ENCODE measurements at places on chromosomes 11 and 22.
A peak's percentile ranks its signal among the peaks of the same experiment; 100 is the strongest.

DNA sequence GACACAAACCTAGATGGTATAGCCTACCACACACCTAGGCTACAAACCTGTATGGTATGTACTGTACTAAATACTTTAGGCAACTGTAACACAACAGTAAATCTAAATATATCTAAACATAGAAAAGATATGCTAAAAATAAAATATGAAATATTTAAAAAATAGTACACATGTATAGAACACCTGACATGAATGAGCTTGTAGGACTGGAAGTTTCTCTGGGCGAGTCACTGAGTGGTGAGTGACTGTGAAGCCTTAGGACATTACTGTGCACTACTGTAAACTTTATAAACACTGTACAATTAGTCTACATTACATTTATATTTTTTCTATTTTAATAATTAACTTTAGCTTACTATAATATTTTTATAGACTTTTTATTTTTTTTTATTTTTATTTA is 1301.3 kb downstream of the FAM181B start:
- DNase-seq, result peak; percentile 65

GRCh38 chr22:26174280-26174679 is 5.0 kb downstream of the SEZ6L start:
- no peak for DNase-seq

- DNase-seq, result no peak
These were observed 3.9 kb downstream of the SPATA19 start for GRCh38 chr11:133841279-133842043.

- DNase-seq, result peak; percentile 62
These were observed 851.1 kb upstream of the RAG2 start for GRCh38 chr11:37449146-37449545.

- DNase-seq, result no peak
These were observed 1.8 kb downstream of the LARGE2 start for GRCh38 chr11:45924036-45924915.

GRCh38 chr11:134038897-134039470 is 29.9 kb upstream of the JAM3 start:
- no peak for DNase-seq

GRCh38 chr11:118046051-118046963 is 30.6 kb upstream of the TMPRSS4 start:
- DNase-seq, result peak; percentile 27

DNA sequence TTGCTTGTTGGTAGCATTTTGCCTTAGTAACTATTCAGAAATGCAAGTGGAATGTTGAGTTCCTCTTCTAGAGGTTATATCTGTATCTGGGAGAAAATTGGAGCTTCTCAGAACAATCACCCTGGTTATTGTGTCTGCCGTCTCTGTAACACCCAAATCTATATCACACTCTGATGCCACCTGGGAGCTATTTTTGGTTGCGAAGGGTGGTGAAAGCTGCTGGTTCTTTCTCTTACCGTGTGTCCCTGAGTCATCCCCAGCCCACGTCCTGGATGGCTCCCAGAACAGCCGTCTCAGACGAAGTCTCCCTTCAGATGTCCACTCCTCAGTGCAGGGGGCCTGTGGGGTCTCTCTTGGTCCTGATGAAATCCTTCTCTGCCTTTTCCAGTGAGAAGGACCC is 83.5 kb downstream of the C22orf31 start:
- DNase-seq, result peak; percentile 71

DNA sequence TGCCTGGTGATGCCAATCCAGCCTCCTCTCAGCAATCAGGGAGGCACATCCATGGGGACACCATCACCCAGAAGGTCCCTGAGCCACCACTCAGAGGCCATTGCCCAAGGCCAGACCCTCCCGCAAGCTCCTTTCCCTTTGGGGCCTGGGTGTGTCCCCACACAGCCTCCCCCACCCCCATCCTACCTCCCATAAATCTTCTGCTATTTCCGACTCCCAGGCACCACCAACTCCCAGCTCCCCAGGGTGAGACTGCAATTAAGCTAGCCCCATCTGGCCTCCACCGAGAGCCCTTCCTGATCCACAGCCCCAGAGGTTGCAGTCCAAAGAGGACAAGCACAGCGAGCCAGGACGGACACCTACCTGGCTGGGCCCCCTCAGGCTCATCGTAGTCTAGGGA is 6.3 kb downstream of the ARHGAP1 start:
- no peak for DNase-seq

- DNase-seq, result peak; percentile 39
These were observed 29.8 kb downstream of the MTMR3 start for GRCh38 chr22:29912605-29913398.

- DNase-seq, result no peak
These were observed 224.1 kb downstream of the CADM1 start for GRCh38 chr11:115279813-115280761.

DNA sequence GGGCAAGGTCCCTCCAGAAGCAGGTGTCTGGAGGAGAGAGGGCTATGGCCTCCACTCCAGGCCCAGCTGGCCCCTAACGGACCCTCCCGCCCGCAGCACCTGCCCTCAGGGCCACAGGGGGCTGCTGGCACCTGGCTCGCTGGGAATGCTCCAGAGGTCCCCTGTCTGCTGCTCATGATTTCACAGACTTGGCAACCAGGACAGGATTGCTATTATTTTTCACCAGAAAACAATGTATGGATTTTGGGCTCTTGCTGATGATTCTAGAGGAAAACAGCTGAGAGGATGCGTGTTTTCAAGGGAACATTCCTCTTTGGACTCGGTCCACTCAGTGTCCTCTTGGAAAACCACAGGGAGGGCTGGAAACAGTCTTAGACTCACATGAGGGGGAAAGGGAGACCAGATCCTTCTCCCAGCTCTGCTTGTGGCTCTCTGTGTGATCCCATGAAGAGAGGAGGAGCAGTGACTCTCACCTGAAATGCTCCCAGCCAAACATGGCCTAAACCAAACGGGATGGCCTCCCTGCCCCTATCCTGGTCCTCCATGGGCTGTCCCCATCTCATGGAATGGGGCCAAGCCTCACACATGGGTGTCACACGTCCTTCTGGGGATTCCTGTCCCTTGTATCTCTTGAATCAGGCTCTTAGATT is 15.8 kb downstream of the MYEOV start:
- no peak for DNase-seq

DNA sequence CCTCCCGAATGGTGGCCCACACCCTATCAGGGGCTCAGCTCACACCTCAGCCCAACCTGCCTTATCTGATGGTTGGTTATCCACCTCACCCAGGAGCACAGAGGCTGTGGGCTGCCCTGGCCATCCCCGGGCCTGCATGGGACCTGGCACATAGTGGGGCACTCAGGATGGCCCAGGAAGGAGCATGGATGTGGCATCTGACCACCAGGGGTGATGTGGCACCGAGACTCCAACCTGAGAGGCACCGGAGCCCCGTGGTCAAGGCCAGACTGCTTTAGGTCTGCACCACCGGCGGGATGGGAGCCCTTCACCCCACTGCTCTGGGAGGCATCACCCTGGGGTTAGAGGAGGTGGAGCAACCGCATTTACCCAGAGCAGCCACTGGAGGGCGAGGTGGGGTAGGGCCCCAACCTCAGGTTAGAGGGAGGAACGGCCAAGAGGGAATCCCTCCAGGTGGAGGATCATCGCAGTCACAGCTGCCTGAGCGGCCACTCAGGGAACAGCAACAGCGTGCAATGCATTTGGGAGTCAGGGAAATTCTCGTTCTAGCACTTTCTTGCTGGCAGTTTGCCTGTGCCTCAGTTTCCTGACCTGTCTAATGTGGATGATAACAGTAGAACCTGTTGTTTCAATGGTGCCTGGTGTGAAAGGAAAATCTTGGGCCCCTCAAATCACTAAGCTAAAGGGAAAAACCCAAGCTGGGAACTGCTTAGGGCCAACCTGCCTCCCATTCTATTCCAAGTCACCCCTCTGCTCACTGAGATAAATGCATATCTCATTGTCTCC is 52.9 kb upstream of the CARS1 start:
- DNase-seq, result peak; percentile 29

GRCh38 chr11:95104121-95104830 is 14.6 kb downstream of the ENDOD1 start:
- peak; percentile 81 for DNase-seq

Data from bronchial epithelial cell (primary cell).